ENCODE measurements at places on chromosomes 2 and 18. TPM values are rescaled to one million over a fixed set of nuclear protein-coding genes. Genes with fewer than 3 reads are reported as not detected.
A peak's percentile ranks its signal among the peaks of the same experiment; 100 is the strongest.

GRCh38 chr2:231688719-231689118, 19.6 kb upstream of the PTMA start:
- no peak for DNase-seq

DNA sequence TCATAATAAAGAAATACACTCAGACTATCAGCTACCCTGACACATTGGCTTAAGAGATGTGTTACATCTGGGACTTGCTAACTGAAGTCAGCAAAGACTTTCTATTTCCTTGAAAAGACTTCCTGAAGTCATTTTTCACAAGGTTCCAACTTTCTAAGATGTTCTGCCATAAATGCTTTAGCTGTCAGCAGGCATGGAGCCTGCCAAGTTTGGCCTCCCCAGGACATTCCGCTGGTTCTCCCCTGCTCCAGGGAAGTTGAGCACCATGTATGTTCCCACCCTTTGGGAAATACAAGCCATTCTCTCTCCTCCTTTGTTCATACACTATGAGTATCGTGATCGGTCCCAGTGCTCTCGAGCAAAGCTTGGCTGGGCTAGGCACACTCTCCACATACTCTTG, 202.7 kb upstream of the CCDC68 start:
- DNase-seq: no peak

- DNase-seq: no peak
Measured at GRCh38 chr2:118016911-118017310, 3.0 kb upstream of the CCDC93 start.

DNA sequence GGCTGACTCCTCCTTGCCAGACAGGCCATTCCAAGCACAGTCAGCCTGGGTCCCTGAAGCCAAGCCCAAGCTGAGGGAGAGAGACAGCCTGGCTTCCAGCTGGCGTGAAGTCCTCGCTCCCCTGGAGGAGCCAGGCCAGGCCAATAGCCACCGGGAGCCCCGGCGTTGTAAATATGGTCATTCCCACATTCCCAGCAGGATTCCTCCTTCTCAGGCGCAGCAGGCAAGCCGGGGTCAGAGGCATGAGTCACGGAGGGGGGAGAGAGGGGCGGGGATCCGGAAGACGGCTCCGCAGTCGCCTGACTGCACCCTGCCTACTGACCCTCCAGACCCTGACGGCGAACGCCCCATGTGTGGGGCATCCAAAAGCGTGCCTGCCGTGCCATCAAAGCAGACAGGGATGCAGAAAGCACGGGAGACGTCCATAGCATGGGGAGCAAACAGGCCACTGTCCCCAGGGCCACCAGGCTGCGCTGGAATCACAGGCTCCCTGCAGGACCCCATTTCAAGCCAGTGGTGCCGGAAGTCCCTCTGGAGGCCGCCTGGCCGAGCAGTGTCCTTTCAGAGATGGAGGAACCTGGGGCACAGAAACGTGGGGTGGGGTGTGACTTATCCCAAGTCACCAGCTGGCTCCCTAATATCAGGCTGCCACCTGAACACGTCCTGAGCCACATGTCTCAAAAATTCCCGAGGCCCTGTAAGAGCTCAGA, 48.2 kb downstream of the TWIST2 start:
- DNase-seq: peak; percentile 89

ERMN gene
- total RNA-seq: 0.04 TPM

PIEZO2 gene
- 6.5 TPM for total RNA-seq

GRCh38 chr2:43109261-43109743, 117.1 kb downstream of the ZFP36L2 start:
- DNase-seq: no peak
